ENCODE measurements at places on chromosomes 3 and 15.

DNA sequence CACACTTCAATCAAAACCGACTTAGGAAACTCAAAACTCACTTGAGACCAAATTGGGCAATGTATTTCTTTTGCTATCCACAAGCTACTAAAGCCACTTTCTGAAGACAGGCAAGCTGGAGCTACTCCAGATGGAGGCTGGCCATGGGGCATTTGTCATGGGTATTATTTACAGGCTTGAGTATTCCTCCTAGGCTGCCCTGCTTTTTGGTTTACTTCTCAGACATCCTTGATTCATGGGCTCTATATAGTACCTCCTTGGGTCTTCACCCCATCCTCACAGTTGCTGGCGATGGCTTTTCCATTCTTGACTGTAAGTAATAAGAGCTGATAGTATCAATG, 18.6 kb upstream of the SYNM start:
- no peak for DNase-seq

- no peak for DNase-seq
Measured at GRCh38 chr15:52394118-52394517, 98.5 kb upstream of the MYO5C start.

DNA sequence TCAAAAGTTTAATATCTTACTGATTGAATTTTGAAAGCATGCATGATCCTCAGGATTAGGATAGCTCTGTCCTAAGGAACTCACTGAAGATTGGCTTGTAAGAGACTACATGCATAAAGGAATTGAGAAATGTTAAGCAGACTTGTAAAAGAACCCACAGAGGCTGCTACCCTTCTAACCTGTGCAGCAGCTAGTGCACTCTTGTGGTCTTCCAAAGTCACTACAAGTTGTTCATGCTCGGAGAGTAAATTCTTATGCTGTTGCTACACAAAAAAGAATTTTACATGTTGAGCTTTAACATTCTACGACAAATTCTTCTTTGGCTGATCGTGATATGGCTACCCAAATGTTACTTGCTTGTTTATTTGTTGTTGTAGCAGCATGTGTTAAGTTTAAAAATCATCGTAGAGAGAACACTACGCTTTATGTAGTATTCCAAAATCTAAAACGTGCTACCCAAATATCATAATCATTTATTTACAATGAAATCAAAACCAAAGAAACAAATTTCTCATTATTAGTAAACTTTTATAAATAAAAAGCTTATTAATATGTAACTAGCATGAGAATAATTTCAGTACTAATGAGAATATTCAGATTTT, 55.0 kb downstream of the GOLIM4 start:
- DNase-seq: no peak

- DNase-seq: no peak
Measured at GRCh38 chr3:79038636-79039035, 729.2 kb downstream of the ROBO1 start.

DNA sequence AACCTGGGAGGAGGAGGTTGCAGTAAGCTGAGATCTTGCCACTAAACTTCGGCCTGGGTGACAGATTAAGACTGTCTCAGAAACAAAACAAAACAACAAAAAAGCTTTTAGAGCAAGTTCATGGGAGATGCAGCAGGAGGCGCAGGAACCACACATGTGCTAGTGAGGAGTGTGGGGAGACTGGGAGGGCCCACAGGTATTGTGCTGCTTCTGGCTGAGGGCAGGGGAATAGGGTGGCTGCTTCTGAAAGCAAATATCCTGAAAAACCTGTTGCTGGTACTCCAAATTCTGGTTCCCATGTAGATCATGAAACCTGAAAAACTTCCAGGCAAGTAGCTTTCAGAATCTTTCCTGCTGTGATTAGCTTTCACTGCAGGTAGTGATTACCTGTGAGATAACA, 22.1 kb downstream of the TYRO3 start:
- DNase-seq: no peak

DNA sequence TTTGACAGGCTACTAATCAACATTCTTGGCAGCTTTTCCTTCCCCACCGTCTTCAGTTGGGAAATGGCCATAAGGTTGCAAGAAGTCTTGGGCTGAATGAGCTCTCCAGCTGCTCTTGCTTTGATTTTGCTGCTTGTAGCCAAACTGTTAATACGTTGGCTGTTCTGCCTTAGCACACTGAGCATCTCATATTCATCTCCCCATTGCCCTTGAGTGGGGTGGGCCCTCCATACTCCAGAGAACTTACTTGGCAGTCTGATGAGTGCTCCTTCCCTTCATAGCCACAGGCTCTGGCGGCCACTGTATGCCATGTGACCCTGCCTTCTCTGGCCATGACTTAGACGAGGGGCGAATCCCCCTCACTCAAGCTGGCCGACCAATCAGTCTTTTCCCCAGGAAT, 25.8 kb upstream of the PAQR5 start:
- DNase-seq: no peak

DNA sequence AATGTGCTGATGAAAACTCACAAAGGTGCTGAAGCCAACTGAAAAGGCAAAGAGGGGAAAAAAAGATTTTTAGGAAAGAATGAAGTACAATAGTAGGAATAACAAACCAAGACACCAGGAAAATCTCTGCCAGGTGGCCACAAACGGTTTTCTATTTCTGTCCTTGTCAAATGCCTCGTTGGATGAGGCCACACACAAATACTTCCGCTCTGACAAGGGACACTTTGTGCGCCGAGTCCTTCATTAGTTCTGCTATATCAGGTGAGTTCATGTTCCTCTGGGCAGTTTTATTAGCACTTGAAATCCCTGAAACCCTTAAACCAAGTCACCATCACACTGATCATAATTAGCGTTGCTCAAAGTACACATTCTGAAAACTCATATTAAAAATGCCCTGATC, 373.1 kb downstream of the VPS13C start:
- DNase-seq: no peak

- DNase-seq: no peak
Measured at GRCh38 chr3:150610785-150611184, 7.7 kb downstream of the SELENOT start.

DNA sequence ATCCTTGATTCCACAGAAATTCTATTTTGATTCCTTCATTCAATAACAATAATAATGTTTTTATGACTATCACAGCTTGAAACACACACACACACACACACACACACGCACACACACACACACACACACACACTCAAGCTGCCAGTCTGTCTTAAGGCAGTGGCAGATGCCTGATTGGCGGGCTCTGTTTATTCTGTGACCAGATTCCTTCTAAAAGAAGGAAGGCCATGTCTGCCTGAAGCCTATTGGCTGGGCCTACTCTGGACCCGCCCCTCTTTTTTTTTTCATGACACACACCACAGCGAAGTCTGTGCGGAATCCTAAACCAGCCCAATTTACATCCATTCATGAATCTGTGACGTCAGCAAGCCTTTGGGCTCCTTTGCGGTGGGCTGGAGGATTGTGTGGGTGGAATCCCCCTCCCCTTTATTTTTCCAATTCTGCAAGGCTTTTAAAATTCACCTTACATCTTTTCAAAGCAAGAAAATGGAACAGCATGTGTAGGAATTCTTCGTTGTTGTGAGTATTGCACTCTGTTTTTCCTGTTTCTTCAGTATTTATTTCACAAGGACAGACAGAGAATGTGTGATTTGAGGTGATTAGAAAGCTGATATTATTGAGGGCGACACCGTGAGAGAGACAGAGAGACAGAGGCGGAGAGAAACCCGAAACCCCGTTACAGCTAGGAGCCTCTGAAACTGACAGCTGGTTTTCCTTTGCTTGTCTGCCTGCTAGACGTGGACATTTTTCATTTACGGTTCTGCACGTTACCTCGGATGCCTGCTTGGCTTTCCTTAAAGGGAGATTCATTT, at the start of gene MAP3K13:
Gene MAP3K13 (plus strand): TSS at position 287 of the 812 bp plus-strand sequence. CDS start 65,446 bp downstream, outside the sequence.
- no peak for DNase-seq

DNA sequence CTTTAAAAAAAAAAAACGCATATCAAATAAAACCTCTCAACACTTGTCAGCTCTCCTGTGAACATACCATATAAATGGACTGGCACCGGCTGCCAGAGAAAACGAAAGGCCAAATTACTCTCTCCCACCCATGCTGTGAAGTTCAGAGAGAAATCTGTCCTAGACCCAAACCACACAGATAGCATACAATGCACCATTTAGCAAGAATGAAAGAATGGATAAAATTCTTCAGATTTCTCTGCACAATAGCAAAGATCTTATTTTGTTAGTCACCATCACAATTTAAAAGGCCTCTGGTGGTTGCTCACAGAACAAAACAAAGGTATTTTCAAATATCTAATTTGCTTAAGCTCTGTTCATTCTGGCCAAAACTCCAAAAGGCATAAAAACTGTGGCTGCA, 93.9 kb upstream of the BHLHE40 start:
- DNase-seq: no peak

- no peak for DNase-seq
Measured at GRCh38 chr3:105979961-105980360, 111.1 kb upstream of the CBLB start.

- no peak for DNase-seq
Measured at GRCh38 chr3:107523289-107523538, 452 bp downstream of the BBX start.

- no peak for DNase-seq
Measured at GRCh38 chr3:94336046-94336753, 273.3 kb downstream of the NSUN3 start.

DNA sequence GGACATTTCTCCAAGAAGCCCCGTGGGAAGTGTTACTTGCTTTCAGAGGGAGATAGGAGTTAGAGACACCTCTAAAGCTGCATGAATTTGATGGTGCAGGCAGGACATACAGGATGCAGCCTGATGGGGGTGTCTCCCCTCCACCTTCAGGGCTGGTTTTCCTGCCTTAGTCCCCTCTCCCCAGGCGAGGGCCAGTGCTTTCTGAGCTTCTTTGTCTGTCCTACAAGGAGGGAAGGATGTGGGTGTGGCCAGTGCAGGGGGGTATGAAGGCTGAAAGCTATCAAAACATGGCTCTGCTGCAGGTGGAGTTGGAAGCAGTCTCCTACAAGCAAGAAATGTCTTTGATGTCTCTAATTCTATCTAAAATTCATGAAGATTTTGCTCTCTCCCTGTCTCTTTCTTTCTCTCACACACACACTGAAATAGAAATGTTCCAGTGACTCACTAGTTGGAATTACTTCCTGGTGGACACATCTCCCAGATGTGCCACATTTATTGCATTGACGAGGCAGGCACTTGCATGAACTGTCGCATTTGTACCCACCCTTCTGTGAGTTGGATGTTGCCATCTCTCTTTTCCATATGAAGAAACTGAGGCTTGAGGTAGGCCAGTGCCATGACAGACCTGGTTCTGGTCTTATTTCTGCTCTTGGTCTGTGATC, 13.9 kb upstream of the PODXL2 start:
- no peak for DNase-seq

DNA sequence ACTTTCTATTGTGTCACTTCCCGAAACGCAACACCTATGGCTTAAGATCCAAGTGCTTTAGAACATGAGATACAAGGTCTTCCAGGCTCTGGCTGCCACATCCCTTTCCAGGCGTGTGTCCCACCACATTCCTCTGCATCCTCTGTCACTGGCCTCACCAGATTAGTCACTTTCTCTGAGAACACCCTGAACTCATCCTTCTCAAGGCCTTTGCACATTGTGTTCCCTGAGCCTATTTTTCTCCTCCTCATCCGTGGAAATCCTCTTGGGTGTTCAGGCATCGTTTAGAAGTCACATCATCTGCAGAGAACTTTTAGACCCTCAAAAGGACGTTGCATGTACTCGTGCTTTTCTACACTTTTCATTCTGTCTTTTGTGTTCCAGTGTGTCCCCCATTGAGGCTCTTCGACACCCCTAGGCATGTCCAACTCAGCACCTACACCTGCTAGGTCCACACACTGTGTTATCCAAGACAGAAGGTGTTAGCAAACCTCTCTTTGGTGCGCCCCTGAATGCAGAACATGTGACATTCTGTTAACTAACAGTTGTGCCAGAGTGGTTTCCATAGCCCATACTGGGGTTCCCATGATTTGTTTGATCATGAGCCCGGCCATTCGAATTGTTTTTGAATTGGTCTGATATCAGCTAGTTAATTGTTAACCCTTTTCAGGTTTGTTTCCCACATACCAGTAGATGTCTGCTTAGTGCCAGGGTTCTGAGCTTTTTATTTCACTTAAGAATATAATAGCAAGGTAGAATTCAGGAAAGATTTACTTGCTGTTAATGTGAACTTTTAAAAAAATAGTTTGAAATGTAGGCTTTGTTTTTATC, 67.2 kb downstream of the LPP start:
- no peak for DNase-seq

DNA sequence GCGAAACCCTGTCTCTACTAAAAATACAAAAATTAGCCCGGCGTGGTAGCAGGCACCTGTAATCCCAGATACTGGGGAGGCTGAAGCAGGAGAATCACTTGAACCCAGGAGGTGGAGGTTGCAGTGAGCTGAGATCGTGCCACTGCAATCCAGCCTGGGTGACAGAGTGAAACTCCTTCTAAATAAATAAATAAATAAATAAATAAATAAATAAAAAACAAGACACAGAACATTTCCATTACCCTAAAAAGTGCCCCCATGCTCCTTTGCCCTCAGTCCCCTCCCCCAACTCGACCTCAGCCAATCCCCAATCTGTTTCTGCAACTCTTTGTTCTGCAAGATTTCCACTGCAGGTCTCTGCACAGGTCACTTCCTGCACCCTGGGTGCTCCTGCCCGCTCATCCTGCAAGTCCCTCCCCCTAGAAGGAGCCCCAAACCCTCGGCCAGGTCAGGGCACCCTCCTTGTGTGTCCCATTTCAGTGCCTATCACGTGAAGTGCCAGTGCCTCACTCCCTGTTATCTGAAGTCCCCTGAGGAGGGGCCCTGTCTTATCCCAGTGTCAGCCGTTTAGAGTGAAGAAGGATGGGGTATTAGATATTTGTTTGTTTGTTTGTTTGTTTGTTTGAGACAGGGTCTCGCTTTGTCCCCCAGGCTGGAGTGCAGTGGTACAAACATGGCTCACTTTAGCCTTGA, 1.1 kb downstream of the FAM240A start:
- DNase-seq: no peak

GRCh38 chr3:153599685-153600084, 437.7 kb downstream of the RAP2B start:
- no peak for DNase-seq

GRCh38 chr15:74840851-74841775, 1.8 kb downstream of the ULK3 start:
- DNase-seq: no peak

GRCh38 chr15:73915082-73915481, 11.2 kb upstream of the LOXL1 start:
- DNase-seq: no peak

DNA sequence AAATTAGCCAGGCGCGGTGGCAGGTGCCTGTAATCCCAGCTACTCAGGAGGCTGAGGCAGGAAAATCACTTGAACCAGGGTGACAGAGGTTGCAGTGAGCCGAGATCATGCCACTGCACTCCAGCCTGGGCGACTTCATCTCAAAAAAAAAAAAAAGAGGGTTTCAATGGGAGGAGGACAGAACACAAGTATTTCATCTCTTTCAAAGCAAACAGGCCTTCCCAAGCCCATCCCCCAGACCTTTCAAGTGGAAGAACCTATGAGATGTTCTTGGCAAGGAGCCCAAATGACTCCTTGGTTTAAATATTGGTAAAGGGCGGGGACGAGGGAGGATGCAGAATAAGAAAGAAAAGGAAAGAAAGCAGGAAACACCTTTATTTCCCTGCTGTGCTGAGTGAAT, 62.2 kb upstream of the MCF2L2 start:
- no peak for DNase-seq

GRCh38 chr15:64897345-64897985, 14.2 kb upstream of the ANKDD1A start:
- no peak for DNase-seq

GRCh38 chr15:51884517-51885236, 55.2 kb downstream of the TMOD3 start:
- DNase-seq: no peak

- DNase-seq: no peak
Measured at GRCh38 chr3:16150285-16150684, 24.2 kb upstream of the GALNT15 start.
